ENCODE measurements at places on chromosomes 7 and 10. TPM values are rescaled to one million over a fixed set of nuclear protein-coding genes. Genes with fewer than 3 reads are reported as not detected.

The CRPPA gene
- 0.89 TPM for total RNA-seq

The BMPER gene
- 7.0 TPM for total RNA-seq

The SORBS1 gene
- total RNA-seq = 242 TPM

The SORCS1 gene
- total RNA-seq = 10.1 TPM

The WDR86 gene
- total RNA-seq = 6.2 TPM

The DKK1 gene
- total RNA-seq = 3.5 TPM

The PON3 gene
- total RNA-seq = 4.3 TPM

The SERPINE1 gene
- total RNA-seq = 8.4 TPM

DNA sequence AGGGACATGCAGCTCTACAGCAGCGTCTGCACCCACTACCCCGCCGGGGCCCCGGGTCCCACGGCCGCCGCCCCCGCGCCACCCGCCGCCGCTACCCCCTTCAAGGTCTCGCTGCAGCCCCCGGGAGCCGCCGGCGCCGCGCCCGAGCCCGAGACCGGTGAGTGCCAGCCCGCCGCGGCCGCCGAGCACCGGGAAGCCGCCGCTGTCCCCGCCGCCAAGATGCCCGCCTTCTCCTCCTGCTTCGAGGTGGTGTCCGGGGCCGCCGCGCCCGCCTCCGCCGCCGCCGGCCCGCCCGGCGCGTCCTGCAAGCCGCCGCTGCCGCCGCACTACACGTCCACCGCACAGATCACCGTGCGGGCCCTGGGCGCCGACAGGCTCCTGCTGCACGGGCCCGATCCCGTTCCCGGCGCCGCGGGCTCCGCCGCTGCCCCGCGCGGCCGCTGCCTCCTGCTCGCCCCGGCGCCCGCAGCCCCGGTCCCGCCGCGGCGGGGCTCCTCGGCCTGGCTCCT is 631 bp downstream of the OTUD1 start:
- DNase-seq = peak; percentile 31

GRCh38 chr7:17773289-17773626 is 167.0 kb downstream of the SNX13 start:
- DNase-seq = peak; percentile 23

- DNase-seq = no peak
Observed at GRCh38 chr10:22280078-22280477, 36.1 kb upstream of the COMMD3 start.

DNA sequence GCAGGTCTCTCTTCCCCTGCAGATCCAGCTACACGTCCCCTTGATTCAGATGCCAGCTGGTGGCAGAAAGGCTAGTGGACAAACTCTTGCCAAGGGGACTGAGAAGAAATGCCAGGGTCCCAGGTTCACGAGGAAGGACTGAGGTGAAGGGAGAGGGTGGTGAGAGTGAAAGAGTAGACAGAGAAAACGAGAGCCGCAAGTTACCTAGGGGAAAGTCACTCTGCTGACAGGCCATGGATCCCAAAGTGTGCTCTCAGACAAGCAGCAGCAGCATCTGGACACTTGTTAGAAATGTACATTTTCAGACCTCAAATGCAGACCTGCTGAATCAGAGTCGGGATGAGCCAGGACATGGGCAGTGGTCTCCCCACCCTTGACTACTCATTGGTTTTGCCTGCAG is 192.3 kb downstream of the FGFR2 start:
- DNase-seq = no peak

DNA sequence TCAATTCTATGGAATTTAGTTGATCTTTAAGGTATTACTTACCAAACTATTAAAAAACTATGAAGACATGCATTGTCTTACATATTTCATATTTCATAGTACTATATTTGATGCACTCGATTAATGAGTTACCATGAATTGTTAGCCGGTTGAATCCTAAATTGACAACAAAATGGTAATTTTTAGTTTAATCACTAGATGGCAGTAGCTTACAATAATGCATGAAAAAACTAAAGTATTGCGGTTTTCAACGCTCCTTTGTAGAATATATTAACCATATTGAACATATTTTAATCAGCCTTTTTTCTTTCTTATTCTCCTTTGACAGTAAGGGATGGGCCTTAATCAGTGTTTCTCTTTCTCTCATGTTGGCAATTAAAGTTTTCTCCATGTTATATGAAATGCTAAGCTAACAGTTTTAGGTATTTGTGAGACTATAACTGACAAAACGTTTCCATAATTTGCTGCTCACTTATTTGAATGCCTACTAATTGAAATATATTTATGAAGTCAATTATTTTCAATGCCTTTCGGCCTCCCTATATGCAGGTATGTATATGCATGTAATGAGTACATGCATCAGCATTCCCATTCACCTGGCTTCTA is 48.5 kb upstream of the ARL4A start:
- no peak for DNase-seq

DNA sequence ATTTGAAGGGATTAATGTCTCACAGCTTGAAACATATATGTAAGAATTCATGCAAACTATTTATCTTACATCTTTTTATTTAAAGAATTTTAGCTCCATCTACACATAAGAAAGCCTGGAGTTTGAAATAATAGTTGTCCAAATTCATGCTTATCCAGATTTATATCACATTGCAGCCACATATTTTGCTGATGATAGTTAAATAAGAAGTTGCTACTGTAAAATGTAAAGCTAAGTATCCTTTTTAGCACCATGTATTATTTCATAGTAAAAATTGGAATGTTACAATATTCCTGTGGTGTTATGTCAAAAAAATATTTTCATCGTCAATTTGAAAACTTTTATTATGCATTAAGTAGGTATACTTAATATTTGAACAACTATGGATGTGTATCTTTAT is 27.3 kb upstream of the UMAD1 start:
- no peak for DNase-seq

GRCh38 chr7:108468246-108468645 is 12.0 kb upstream of the NRCAM start:
- no peak for DNase-seq

- DNase-seq = no peak
Observed at GRCh38 chr10:27474741-27475140, 29.4 kb upstream of the RAB18 start.

DNA sequence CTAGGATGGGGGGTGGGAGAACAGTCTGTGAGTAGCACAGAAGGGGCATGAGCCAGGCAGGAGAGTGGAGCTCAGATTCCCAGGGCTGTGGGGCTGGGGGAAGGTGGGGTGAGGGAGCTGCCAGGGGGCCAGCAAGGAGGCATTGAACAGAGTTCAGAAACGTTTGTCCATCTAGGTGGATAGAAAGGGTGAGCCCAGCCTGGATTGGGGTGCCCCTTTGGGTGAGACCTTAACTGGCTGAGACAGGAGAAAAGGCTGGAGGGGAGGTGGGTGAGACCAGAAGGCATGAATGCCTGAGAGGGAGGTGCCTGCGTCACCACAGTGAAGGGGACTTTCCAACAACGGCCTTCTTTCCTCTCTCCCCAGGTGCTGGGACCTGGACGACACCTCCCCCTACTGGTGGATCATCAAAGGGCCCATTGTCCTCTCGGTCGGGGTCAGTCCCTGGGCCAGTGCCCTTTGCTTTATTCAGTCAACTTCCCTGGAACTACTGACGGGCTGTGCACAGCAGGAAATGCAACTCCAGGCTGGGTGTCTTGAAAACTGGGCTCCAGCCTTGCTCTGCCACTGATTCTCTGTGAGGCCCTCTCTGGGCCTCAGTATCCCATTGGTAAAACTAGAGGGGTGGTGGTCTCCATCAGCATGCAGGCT is 11.0 kb downstream of the GHRHR start:
- peak; percentile 89 for DNase-seq

DNA sequence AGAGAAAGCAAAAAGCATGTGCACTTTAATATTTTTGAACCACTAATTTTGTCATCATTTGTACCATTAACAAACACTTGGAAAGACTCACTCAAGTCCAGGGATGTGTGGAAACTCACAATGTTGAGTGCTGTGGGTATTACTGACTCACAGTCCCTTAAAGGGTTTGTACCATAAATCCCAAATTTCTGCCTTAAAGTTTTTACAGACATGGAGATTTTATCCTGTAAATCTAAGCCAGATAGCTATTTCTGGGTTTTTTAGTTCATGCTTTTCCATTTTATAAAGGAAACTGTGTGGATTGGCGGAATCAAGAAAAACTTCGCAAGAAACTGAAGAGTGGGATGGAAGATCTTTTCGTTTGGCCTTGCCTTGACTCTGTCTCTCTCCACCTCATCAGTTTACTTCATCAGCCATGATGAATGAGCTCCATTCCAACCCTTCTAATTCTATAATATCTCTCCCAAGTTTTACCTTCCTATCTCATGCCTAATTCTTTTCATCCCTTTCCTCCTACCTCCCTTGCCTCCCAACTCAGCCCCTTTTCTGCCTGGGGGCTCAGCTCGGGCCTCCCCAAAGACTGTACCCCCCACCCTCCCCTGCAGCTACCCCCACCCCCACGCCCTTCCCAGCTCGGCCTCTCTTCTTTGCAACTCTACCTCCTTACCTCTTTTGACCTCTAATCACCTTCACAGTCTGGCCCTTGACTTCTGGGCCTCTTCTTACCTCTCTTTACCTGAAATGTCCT is 218.5 kb upstream of the MKLN1 start:
- DNase-seq = no peak

- no peak for DNase-seq
Observed at GRCh38 chr10:28945959-28946358, 268.6 kb downstream of the BAMBI start.

- no peak for DNase-seq
Observed at GRCh38 chr10:77768039-77768438, 130.4 kb upstream of the KCNMA1 start.

DNA sequence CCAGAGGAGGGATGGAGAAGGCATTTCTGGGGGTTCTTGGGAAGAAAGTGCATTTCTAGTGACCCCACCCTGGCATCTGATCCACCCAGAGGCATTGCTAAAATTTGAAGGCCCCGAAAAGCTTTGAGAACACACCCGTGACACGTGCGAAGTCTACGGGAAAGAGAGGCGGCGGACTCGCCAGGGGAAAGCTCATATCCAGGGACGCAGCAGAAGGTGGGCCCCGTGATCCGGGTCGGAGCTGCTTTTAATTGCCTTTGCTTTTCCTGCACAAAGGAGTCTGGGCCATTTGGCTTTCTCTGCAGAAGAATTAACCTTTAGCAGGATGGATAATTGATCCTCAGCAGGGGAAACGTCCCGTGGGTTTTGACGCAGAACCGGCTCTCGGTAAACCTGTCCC is 50.3 kb downstream of the CARD11 start:
- no peak for DNase-seq

GRCh38 chr7:105304040-105304895 is 84.5 kb downstream of the SRPK2 start:
- DNase-seq = peak; percentile 27

DNA sequence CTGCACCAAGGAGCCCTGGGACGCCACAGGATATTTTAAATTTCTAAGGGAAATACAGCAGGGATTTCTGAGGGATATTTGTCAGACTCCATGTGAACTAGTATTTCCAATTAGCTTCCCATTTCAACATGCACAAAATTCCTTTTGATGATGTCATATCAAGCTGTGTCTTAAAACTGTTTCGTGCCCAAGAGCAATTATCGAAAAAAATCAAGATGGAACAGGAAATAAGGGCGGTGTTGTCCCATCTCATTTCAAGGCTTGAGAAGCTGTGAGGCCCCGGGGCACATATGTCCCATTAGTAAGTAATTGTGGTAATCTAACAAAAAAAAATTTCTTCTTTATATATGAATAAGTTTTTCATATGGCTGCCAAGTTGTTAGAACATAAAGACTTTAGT is 47.4 kb downstream of the PPP1R17 start:
- DNase-seq = no peak

GRCh38 chr7:92517631-92518030 is 10.7 kb downstream of the PEX1 start:
- DNase-seq = no peak

GRCh38 chr7:98394377-98394836 is 6.5 kb downstream of the BAIAP2L1 start:
- DNase-seq = no peak

DNA sequence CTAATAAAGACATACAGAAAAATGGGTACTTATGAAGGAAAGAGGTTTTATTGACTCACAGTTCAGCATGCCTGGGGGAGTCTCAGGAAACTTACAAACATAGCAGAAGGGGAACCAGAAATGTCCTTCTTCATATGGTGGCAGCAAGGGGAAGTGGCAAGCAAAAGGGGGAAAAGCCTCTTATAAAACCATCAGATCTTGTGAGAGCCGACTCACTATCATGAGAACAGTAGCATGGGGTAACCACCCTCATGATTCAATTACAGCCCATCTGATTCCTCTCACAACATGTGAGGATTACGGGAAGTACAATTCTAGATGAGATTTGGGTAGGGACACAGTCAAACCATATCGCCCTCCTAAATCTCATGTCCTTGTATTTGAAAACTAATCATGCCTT is 1305.4 kb upstream of the SORCS1 start:
- no peak for DNase-seq

GRCh38 chr7:20350996-20351692 is 20.4 kb downstream of the ITGB8 start:
- no peak for DNase-seq

DNA sequence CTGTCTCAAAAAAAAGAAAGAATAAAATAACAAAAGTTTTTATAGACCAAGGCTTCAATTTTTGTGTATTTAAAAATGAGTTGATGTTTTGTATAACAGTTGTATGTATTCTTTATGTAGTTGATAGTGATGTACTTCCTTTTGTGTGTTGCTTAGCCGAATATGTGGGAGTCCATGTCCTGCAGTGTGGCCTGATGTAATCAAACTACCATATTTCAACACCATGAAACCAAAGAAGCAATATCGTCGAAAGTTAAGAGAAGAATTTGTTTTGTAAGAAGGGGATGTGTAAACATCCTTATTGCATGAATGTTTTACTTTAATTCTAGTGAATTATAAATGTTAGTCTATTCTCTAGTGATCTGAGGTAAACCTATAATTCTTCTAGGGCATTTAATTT is 56.6 kb downstream of the MPLKIP start:
- DNase-seq = no peak

DNA sequence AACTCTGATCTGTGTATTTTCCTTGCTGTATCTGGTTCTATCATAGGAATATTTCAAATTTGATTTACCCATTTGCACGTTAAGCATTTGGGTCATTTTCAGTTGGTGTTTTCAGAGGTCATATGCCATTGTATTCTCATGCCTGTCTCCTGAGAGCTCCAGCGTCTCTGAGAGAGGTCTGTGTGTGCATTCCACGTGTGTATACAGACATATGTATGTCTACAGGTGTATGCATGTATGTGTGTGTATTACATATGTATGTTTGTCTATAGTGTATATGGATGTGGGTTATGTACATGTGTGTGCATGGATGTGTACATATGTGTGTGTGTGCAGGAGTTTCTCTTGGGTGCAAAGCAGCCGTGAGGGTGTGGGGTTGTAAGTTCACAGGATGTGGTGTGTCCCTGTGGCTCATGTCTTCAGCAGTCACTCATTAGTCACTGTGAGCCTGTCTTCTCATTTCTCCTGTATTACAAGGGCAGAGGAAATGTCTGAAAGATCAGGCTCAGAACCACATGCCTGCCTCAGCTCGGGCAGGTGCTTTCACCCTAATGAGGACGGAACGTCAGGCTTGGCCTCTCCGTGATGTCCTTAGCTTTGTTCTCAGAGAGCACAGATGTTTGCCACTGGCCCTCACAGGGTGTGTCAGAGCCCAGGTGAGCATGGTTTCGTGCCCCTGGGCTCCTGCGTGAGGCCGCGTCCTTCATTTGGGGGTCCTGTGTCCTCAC is 101.6 kb downstream of the NKX6-2 start:
- DNase-seq = peak; percentile 55

- peak; percentile 91 for DNase-seq
Observed at GRCh38 chr7:2978408-2978807, 65.3 kb downstream of the CARD11 start.
